ENCODE measurements at places on chromosomes 13 and 19.

DNA sequence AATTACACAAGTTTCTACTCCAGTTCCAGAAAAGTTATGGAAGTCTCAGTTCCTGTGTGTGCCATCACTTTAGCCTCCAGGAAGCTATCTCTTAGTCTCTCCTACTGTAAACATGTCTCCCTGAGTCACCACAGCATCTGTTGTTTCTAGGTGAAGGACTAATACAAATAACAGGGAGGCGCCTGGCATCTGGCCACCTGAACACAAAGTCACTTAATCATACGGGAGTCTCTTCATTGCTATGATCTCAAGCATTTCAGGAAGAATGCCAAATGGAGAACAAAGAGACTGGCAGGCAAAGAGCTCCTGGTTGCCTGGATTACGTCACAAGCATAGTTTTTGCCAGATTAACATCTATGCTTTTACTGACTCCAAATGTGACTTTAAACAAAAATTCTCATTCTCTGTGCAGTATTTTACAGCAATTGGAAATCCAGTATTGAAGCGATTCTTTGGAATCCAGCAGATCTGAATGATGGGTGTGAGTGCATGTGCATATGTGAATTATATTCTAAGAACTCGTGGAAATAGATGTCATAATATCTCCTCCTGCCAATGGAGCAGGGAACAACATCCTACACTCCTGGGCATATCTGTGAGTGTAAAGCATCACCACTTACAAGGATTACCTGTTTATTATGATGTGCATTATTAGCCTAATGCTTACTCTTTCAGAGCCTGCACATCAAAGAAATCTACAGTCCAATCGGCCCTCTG lies 572.8 kb downstream of the PCDH9 start:
- peak; percentile 99 for DNase-seq

GRCh38 chr13:76231522-76232167 lies 595.5 kb downstream of the LMO7 start:
- no peak for DNase-seq

- DNase-seq = no peak
Measured at GRCh38 chr13:26310470-26310869, 56.5 kb downstream of the CDK8 start.

GRCh38 chr19:45200568-45200967 lies 22.0 kb downstream of the BLOC1S3 start:
- DNase-seq = peak; percentile 64

GRCh38 chr13:111116856-111117255 lies 1.7 kb downstream of the ARHGEF7 start:
- DNase-seq = no peak

- peak; percentile 70 for DNase-seq
Measured at GRCh38 chr13:94435604-94436226, 43.8 kb downstream of the DCT start.

- no peak for DNase-seq
Measured at GRCh38 chr19:3821156-3821555, 35.0 kb upstream of the MATK start.

DNA sequence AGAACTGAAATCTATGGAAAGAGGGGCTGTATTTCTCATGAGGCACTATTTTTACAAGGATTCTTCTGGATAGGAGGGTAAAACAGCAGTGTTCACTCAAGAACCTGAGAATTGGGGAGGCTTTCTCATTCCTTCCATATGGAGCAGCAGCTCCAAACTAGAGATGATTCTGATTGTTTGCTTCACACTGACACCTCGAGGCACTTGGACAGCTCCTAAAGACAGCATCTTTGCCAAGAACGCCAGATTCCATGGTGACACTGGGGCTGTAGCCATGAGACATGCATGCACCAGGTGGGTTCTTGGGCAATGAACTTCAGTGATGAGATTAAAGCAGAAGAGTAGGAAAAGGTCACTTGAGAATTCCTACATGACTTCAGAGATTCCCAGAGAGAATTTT lies 361.5 kb upstream of the HTR2A start:
- no peak for DNase-seq

- DNase-seq = no peak
Measured at GRCh38 chr13:71875823-71876222, 8.8 kb upstream of the DACH1 start.

- DNase-seq = no peak
Measured at GRCh38 chr13:23848646-23849141, 40.5 kb downstream of the MIPEP start.

Data from fibroblast of pulmonary artery (primary cell).